ENCODE measurements at places on chromosomes 11 and 22. TPM values are rescaled to one million over a fixed set of nuclear protein-coding genes. Genes with fewer than 3 reads are reported as not detected.

DNA sequence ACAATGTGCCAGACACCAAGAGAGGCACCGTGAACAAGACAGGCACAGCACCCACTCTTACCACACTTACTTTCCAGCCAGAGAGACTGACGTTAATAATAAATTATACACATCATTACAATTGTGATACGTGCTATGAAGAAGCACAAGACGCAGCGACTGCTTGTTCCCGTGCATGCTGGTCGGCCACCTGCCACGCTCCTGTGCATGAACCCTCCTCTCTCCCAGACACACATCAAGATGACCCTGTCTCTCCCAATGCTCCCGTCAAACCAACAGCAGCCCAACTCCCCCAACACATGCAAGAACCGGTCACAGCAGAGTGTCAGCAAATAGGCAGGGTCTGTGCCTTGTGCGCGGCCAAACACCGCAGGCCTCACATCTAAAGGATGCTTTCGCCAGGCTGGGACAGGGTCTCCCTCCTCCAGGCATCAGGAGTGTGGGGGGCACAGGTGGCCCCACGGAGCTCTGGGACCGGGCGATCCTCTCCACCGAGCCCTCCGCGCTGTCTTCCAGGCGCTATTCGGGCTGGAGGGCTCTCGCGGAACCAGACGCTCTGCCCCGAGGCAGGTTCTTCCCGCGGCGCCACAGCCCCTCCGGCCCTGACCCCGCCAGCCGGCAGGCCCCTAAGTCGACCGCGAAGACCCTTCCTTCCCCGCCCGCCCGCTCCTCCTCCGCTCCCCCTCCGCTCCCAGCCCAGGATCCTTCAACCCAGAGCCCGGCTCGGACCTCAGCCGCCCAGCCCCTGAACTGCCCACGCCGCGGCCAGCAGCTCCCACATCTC lies 533 bp downstream of the SERGEF start:
- DNase-seq, result peak; percentile 64

DNA sequence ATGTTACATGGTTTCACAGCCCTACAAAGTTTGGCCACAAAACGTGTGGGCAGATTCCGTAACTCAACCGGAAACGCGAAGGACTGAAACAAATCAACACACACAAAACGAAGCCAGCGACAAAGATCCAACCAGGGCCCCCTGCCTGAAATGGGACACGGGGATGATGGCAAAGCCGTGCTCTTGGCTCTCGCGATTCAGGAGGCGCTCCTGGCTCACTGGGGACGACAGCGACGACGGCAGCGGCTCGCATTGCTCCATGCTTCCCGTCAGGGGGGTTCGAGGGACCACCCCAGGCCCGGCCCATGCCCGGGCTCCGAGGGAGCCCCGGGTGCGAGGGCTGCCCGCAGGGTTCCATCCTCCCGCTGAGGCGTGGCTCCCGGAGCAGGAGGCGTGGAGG lies 4786.8 kb upstream of the OR11H1 start:
- DNase-seq, result no peak

The CCDC116 gene
- polyA plus RNA-seq, result 0.29 TPM

The SLC22A8 gene
- polyA plus RNA-seq, result not detected

All from B cell (primary cell).